NCI-H1417 treated with DMSO at 0.1 percent for 48 hours (cell line): ENCODE measurements at places on chromosomes 11 and 22.

DNA sequence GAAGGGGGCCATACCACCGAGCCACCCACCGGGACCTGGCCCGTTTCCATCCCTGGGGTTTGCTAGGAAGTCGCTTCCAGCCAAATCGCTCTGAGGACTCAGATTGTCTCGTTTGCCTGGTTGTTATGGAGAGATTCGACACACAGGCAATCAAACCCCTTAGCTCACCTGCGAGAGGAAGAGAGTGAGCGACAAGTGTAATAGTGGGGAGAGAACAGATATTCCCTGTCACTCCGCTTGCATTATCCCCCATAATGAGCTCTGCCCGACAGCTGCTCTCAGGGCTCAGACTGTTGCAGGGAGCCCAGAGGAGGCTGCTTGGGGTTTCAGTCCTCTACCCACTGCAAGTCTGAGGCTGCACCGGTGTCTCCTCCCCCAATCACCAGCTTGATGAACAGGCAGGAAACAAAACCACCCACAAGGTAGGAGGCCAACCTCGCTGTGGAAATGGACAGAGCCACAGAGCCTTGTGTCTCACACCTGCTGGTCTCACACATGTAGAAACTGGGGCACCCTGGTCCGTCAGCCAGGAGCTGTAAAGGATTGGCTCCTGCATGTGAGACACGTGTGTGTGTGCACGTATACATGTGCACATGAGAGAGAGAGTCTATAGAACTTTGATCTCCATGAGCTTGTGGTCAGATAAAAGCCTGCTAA lies 351.1 kb downstream of the BUD13 start:
- DNase-seq, result no peak

DNA sequence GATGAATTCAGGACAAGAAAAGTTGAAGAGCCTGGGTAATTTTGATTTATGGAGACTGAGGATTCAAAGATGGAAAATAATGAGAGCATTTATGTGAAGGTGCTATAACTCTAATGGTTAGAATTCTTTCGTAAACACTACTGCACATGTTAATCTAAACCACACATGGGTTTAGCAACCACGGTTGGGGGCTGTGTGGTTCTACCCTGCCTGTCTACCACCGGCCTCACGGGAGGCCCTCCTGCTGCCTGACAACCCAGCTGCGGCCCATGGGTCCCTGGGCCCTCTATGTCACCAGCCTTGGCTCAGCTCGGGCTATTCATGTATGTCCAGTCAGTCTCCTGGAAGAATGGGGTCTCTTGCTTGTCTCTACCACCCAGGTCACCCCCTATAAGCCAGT lies 68.5 kb upstream of the ARFGAP3 start:
- DNase-seq, result no peak

GRCh38 chr11:33829430-33830141 lies 55.3 kb upstream of the FBXO3 start:
- DNase-seq, result no peak

DNA sequence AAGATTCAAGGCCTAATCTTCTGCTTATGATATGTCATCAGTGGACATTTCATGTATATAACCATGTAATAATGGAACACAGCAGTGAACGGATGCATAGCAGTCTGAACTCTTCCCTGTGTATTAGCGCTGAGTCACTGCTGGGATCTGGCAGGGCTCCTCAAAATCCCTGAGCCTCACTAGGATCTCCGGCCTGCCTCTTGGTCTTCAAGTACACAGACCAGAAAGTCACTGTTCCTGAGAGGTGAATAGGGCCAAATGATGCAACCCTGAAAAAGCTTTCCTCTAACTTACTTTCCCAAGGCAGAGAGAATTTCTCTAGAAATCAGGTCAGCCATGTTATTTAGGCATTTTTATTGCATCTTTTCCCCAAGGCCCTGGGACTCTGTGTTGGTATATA lies 35.0 kb downstream of the POU2AF1 start:
- no peak for DNase-seq

DNA sequence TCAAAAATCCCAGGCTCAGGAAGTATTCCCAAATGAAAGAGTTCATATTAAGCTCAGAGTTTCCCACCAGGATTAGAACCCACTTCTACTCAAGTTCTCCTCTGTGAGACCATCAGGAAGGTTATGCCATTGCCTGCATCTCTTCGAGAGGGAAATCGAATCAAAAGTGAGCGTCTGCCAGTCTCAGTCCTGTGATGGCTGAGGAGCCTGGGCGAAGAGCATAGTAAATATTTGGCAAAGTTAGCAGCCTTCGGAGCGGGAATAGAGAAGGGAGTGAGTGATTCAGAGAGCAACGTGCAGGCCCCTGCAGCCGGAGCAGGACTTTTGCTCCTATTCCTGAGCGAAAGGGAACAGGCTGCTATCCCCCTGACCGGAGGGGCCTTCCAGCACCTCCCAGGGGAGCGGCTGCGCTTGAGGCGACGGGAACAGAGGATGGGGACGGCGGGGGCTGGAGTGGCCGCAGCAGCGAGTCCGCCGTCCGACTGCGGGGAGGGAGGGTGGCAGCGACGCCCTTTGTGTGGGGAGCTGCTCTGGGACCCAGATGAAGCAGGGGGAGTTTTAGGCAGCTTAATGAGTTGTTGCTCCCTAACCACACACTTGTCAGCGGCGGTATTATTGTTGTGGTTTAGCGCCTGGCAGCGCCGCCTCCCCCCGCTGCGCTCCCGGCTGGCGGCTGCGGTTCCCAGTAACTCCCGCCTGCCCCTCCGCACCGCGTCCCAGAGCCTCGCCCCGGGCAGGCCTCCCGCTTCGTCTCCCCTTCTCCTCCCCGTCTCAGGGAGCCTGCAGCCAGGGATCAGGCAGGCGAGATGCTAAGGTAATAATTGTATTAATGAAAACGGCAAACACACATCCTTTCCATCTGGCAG lies 21.7 kb upstream of the NRGN start:
- DNase-seq, result no peak

DNA sequence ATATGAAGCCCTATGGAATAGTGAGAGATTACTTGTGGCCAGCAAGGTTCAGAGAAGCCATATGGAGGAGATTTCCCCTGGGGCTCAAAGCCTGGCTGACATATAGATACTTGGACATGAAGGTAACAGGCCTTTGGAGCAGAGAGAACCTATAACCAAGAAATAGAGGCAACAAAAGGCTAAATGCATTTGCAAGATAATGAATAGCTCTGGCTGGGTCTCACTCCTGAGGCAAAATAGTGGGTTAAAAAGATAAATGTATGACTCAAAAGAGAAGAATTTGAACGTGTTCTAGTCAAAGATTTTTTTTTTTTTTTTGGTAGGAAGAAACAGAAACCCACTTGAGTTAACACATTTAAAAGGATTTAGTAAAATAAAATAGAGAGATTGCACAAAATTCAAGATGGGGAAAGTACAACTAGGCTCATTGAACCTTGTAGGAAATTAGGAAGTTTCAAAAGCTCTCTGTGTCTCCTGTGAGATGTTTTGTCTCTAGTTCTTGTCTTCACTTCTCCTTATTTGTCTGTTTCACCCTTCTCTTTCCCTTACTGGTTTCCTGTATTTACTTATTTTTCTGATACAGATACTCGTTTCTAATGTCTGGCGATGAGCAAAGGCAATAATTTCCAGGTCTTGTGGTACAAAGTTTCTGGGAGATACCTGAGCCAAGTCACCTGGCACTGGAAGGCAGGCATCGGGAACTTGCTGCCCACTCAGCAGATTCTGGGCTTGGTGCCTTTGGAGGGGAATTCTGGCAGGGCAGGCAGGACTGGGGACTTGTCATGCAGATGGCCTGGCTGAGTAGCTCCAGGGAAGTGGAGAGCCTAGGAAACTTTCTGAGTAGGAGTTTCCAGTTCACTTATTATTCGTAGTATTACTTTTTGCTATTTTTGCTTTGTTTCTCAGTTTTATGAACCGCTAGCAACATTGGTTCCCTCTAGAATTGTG lies 49.2 kb upstream of the SESN3 start:
- DNase-seq, result no peak

- no peak for DNase-seq
Measured at GRCh38 chr22:35591714-35592417, 25.3 kb downstream of the MB start.

GRCh38 chr11:106271086-106271485 lies 193.6 kb downstream of the AASDHPPT start:
- DNase-seq, result no peak

DNA sequence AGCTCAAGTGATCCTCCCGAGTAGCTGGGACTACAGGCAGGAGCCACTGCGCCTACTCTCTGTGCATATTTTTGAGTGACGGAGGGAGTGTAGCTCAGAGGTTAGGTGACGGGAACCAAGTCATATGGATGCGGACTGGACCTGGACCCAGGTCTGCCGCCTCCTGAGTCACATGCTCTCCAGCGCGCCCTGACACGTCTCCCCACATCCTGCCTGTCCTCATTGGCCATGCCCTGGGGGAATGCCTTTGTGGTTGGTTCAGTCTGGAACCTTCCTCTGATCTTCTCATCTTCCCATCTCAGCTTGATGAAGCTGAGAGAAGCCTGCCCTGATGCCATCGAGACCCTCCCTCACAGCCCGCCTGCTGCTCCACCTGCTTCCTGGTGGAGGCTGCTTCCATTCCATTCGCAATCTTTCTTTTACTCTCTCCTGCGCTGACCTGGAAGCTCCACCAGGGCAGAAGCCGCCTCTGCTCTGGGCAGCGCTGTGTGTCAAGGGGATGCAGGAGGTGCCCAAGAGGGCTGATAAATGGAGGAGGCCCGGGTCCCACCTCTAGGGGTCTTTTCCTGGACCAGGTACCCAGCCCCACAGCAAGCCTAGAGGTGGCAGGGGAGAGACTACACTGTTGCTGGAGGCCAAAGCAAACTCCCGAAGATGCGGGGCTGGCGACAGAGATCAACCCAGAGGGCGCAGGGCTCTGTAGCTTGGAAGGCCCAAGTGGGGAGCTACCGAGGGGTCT lies 13.9 kb upstream of the BAIAP2L2 start:
- DNase-seq, result no peak

DNA sequence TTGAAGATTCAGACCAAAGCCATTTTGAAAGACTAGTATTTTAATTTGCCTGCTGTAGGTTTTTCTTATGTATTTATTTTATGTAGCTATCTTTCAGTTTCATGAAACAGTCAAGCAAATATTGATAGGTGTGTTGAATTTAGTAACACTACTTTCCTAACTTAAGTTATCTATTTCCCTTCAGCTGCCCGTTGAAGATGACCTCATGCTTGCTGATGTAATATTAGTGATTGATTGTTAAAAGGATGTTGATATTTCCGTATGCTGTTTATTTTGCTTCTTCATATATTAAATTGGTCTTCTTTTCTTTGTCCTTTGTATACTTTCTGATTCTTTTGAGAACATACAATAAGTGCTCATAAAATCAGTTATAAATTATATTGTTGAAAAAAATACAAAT lies 86.8 kb upstream of the CHORDC1 start:
- no peak for DNase-seq
